A549 treated with Hydrocortisone at 1 μM for 4 hours (cell line): ENCODE measurements at places on chromosomes 11 and 22. TPM values are rescaled to one million over a fixed set of nuclear protein-coding genes. Genes with fewer than 3 reads are reported as not detected.

SLC17A6 gene
- not detected in 5 replicates for total RNA-seq

RFPL1 gene
- total RNA-seq, result not detected in 5 replicates

SHISAL1 gene
- total RNA-seq, result 2.8 to 4.2 TPM (median 3.0 TPM) in 5 replicates

TRIM6 gene
- 6.3 to 10.1 TPM (median 8.4 TPM) in 5 replicates for total RNA-seq

BEST1 gene
- total RNA-seq, result 1.2 to 5.9 TPM (median 3.7 TPM) in 5 replicates

FIBP gene
- total RNA-seq, result 70.0 to 85.8 TPM (median 82.0 TPM) in 5 replicates

OR10A2 gene
- total RNA-seq, result not detected in 5 replicates

MTMR2 gene
- 21.4 to 31.3 TPM (median 21.9 TPM) in 5 replicates for total RNA-seq

ZBTB16 gene
- total RNA-seq, result 0.82 to 1.7 TPM (median 1.0 TPM) in 5 replicates

TMEM151A gene
- 2.4 to 3.9 TPM (median 3.5 TPM) in 5 replicates for total RNA-seq

LIF gene
- 28.2 to 31.6 TPM (median 30.1 TPM) in 5 replicates for total RNA-seq

ART1 gene
- total RNA-seq, result not detected in 5 replicates

SLC25A45 gene
- total RNA-seq, result 13.4 to 14.8 TPM (median 14.2 TPM) in 5 replicates

PTPN5 gene
- 0.02 TPM in 1 of 5 replicates, not detected in the others for total RNA-seq

OTUB1 gene
- total RNA-seq, result 109 to 136 TPM (median 127 TPM) in 5 replicates

GSTP1 gene
- total RNA-seq, result 1,366 to 1,708 TPM (median 1,625 TPM) in 5 replicates

SYCE3 gene
- 0.25 to 0.52 TPM (median 0.48 TPM) in 3 of 5 replicates, not detected in the others for total RNA-seq

MRPL11 gene
- 82.1 to 122 TPM (median 112 TPM) in 5 replicates for total RNA-seq

PHOX2A gene
- total RNA-seq, result not detected in 5 replicates

BACE1-AS gene
- total RNA-seq, result 1.7 to 3.2 TPM (median 2.1 TPM) in 5 replicates

DNAJB7 gene
- not detected in 5 replicates for total RNA-seq

ACTN3 gene
- total RNA-seq, result 0.06 TPM in 2 of 5 replicates, not detected in the others

NDUFC2 gene
- total RNA-seq, result 235 to 265 TPM (median 252 TPM) in 5 replicates

CYB5R2 gene
- total RNA-seq, result 4.1 to 5.3 TPM (median 4.8 TPM) in 5 replicates

WNT7B gene
- 54.3 to 62.9 TPM (median 59.6 TPM) in 5 replicates for total RNA-seq

GDPD5 gene
- 11.8 to 15.2 TPM (median 12.6 TPM) in 5 replicates for total RNA-seq

NXPE4 gene
- not detected in 5 replicates for total RNA-seq

NELL1 gene
- not detected in 5 replicates for total RNA-seq

RBMXL2 gene
- not detected in 5 replicates for total RNA-seq

MMP3 gene
- total RNA-seq, result 0.12 TPM in 1 of 5 replicates, not detected in the others

INPP5J gene
- 0.33 to 0.70 TPM (median 0.54 TPM) in 5 replicates for total RNA-seq

OR52N4 gene
- not detected in 5 replicates for total RNA-seq

SLC15A3 gene
- not detected in 5 replicates for total RNA-seq

MYRF gene
- 15.3 to 19.7 TPM (median 18.3 TPM) in 5 replicates for total RNA-seq

SLC22A6 gene
- total RNA-seq, result not detected in 5 replicates

TSSK2 gene
- total RNA-seq, result not detected in 5 replicates

PKNOX2 gene
- 0.03 to 0.07 TPM (median 0.03 TPM) in 3 of 5 replicates, not detected in the others for total RNA-seq

TMEM86A gene
- 0.22 to 0.45 TPM (median 0.28 TPM) in 5 replicates for total RNA-seq

OR4D5 gene
- not detected in 5 replicates for total RNA-seq

C22orf15 gene
- not detected in 5 replicates for total RNA-seq

FLRT1 gene
- total RNA-seq, result 0.03 to 0.09 TPM (median 0.06 TPM) in 5 replicates

GRIK4 gene
- total RNA-seq, result 0.01 to 0.06 TPM in 2 of 5 replicates, not detected in the others

PHETA2 gene
- not detected in 5 replicates for total RNA-seq

MISFA gene
- 2.0 to 2.9 TPM (median 2.3 TPM) in 5 replicates for total RNA-seq

HTR3B gene
- not detected in 5 replicates for total RNA-seq

CYP2D6 gene
- 0.44 to 0.72 TPM (median 0.54 TPM) in 5 replicates for total RNA-seq

MLC1 gene
- total RNA-seq, result 0.02 TPM in 1 of 5 replicates, not detected in the others
